Mucosa of gallbladder (tissue), 1 donor: ENCODE measurements at places on chromosomes 6 and 20.

DNA sequence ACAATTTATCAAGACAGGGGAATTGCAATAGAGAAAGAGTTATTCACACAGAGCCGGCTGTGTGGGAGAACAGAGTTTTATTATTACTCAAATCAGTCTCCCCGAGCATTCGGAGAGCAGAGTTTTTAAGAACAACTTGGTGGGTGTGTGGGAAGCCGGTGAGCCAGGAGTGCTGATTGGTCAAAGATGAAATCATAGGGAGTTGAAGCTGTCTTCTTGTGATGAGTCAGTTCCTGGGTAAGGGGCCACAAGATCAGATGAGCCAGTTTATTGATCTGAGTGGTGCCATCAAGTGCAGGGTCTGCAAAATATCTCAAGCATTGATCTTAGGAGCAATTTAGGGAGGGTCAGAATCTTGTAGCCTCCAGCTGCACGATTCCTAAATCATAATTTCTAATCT lies 50.0 kb upstream of the ECI2 start:
- DNase-seq, result no peak

GRCh38 chr6:35581633-35582032 lies 68.9 kb upstream of the TULP1 start:
- no peak for DNase-seq

GRCh38 chr6:35096129-35096862 lies 44.8 kb downstream of the TCP11 start:
- DNase-seq, result no peak

- DNase-seq, result no peak
These were observed 54.1 kb downstream of the ATXN1 start for GRCh38 chr6:16706911-16707783.

GRCh38 chr20:42779216-42779615 lies 410.5 kb downstream of the PTPRT start:
- no peak for DNase-seq

DNA sequence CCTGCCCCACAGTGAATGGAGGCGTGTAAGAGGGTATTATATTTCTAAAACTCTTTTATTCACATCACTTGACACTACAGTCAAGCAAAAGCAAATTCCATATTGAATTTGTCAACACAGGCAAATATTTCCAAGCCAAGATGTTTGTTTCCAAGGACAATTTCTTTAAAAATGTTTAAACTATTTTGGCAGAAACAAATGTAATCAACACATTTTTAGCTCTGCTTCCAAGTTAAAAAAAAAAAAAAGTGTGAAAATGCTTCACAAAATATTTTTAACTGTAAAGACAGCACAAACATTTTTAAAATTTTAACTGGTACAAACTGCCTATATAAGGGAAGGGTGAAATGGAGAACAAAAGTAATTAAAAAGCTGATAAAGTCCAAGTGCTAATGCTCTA lies 44.9 kb upstream of the DST start:
- no peak for DNase-seq

- DNase-seq, result no peak
These were observed 149.7 kb downstream of the MTHFD1L start for GRCh38 chr6:151015101-151015700.

- no peak for DNase-seq
These were observed 7.8 kb upstream of the PACSIN1 start for GRCh38 chr6:34457742-34458735.

- DNase-seq, result no peak
These were observed 201.7 kb upstream of the FOXQ1 start for GRCh38 chr6:1110164-1110563.

- DNase-seq, result no peak
These were observed 58.6 kb downstream of the SNAI1 start for GRCh38 chr20:50041246-50041873.

DNA sequence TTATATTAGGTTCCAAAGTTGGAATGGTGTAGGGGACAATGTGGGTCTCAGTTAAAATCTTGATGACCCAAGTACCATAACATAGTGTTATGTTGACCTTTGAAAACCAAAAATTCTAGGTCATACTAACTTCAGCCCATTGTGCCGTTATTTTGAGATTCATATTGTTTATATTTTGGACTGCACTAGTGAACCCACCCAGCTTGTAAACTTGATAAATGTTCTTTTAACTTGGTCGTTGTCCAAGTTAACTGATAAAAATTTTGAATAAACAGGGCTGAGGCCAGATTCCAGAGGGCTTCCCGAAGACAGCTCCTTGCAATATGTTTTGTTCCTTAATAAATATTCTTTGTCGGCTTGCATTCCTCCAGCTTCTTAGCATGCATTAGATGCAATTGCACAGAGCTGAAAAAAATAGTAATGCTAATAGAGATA lies 90.3 kb downstream of the BCAS1 start:
- DNase-seq, result no peak

DNA sequence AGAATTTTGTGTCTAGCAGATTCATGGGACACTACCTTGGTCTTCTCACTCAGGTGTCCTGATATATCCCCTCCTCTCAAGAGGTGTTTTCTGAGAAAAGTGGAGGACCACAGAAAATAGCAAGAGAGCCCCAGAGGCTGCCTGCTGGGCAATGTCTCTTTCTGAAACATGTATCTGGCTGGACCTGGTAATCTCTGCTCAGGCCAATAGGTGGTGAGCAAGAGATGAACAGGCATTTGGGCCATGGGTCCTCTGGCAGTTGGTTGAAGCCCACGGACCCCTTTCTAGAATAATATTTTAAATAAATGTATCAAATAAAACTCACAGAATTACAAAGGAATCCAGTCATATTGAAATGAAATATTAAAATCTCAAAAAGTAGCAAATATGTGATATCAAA lies 8.8 kb upstream of the THBD start:
- DNase-seq, result no peak

DNA sequence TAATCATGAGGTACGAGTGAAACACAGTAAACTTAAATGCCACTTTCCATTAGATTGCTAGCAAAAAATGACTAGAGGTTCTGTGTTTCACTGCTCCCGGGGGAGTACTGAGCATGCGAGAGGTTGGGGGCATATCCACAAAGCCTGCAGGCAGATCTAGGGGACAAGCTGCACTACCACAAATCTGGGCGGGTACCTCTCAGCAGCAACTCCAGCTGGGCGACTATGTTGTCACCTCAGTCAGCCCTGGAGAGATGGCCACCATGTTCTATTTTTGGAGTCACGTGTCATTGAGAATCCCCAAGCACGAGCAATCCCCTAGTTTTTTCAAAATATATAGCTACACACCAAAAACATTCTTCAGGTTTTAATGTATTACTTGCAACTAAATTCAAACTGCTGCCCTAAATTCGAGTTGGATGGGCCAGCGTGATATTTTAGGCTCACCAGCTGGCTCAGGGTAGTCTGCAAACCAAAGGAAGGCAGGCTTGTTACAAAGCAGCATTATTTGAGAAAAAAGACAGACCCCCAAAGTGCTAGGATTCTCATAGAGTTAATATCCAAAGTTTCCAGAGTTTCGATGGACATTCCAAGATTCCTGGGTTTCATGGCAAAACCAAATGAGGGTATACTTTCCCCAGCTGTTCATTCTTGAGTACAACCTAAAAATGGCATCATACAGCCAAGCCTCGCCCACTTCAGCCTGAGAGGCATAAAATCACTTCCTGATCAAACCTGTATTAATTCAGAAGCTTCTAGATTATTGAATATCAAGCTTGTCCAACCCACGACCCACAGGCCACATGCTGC lies 24.1 kb upstream of the MYLIP start:
- DNase-seq, result no peak
